Forelimb muscle (tissue), 1 donor: ENCODE measurements at places on chromosomes 3 and 15. TPM values are rescaled to one million over a fixed set of nuclear protein-coding genes. Genes with fewer than 3 reads are reported as not detected.

Gene C3orf49
- polyA plus RNA-seq = 0.22 TPM

DNA sequence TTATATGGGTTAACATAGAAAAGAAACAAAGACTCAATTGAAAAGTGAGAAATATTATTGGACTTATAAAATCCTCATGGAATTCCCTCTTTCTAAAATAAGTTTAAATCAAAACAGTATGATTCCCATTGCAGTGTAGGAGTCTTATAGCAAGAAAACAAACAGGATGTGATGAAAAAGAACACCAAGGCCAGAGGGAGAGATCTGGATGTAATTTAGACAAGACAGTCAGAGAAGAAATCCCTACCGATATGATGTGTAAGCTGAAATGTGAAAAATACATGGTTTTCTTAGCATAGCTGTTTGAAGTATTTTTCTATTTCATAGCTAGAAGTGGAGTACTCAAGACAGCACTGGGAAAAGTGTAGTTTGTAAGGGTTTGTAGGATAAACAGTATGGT, 521.5 kb downstream of the RSL24D1 start:
- DNase-seq = peak; percentile 53

GRCh38 chr3:66709532-66709931, 208.7 kb upstream of the LRIG1 start:
- no peak for DNase-seq

- DNase-seq = no peak
These were observed 47.9 kb downstream of the RNF13 start for GRCh38 chr3:149860881-149861280.

- no peak for DNase-seq
These were observed 2.2 kb upstream of the MASP1 start for GRCh38 chr3:187293516-187294430.

GRCh38 chr3:188244395-188244861, 90.5 kb downstream of the LPP start:
- no peak for DNase-seq

Gene ENTPD3
- polyA plus RNA-seq = 0.46 TPM

DNA sequence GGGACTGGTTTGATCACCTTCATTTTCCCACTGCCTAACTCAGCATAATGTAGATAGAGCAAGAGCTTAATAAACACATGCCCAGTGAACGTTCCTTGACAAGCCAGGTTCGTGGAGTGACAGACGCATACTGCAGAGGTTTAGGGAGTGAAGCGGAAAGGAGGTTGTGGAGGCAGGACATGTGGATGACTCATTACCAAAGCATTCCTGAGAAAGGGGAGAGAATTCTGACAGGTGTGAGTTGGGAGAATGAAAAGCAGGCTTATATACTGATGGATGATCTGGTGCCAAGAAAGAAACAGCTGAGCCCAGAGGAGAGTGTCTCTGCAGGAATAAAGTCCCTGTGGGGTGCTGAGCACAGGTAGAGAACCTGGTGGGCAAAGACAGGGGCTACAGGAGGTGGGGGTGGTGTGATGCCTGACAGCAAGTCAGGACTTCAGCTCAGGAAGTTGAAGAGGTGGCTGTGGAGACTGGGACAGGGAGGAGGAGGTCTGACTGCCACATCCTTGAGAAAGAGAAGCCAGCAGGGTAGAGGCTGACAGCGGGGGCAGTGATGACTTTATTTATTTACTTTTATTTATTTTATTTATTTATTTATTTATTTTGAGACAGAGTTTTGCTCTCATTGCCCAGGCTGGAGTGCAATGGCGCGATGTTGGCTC, 2.4 kb upstream of the RPL29 start:
- DNase-seq = no peak

DNA sequence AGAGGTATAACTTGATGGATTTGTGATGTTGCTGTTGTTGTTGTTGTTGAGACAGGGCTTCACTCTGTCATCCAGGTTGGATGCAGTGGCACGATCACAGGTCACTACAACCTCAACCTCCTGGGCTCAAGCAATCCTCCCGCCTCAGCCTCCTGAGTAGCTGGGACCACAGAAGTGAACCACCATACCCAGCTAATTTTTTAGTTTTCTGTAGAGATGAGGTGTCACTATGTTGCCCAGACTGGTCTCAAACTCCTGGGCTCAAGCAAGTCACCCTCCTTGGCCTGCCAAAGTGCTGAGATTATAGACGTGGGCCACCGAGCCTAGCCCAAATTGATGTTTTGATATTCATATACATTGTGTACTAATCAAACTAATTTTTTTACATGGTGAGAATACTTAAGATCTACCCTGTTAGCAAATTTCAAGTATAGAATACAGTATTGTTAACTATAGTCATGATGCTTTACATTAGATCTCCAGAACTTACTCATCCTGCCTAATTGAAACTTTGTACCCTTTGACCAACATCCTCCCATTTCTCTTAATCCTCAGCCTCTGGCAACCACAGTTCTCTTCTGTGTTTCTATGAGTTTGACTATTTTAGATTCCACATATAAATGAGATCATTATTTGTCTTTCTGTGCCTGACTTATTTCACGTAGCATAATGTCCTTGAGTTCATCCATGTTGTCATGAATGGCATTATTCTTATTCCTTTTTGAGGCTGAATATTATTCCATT, 23.2 kb downstream of the LMCD1 start:
- DNase-seq = no peak

Gene COL8A1
- polyA plus RNA-seq = 1.1 TPM

DNA sequence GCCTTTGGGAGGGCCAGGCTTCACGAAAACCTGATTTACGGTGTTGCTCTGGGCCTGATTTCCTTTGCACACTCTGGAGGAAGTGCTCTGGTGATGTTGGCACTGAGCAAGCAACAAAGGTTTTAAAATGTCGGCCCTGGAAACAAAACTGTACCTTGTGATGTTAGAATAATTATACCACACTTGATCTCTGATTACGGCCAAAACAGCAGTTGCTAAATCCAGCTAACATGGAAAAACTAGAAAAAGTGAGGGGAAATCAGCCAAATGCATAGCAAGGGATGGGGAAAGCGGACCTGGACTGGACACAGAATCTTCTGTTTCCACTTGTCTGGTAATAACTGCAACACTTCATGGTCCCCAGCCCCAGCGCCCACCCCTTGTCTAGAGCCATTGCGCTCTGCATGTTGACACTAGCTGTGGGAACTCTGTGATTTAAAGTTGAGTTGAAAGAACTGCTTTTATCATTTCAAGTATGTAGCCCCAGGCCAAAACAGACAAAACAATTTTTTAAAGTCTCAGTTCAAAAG, 120.1 kb downstream of the VGLL4 start:
- DNase-seq = no peak

DNA sequence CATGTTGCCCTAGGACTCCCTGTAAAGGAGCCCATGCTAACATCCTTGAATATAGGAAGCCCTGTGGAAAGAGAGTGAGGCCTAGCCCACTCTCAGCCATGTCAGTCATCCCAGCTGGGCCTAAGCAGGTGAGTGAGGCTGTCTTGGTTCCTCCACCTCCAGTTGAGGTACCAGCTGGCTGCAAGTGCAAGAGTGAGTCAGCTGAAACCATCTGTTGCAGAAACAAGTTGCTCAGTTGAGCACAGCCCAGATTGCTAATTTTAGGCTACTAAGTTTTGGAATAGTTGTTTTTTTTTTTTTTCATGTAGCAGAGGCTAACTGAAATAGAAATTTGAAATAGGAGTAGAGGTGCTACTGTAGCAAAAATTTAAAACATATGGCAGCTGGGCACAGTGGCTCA, 43.7 kb upstream of the ADPGK start:
- no peak for DNase-seq

Gene CD47
- polyA plus RNA-seq = 59.5 TPM

DNA sequence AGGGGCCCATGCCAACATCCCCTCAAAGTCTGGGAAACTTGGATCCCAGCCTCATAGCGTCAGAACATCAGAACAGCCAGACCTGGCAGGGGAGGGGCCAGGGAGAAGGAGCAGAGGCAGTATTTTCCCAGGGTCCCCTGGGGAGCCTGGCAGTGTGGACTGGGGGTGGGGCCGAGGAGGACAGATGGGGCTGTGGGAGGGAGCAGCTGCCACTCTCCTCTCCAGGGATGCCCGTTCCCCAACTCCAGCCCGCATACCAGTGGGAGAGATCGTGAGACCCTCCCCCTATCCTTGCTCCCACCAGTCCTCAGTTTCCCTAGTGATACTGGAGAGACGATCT, 6.5 kb upstream of the DNAJB8 start:
- no peak for DNase-seq

- no peak for DNase-seq
These were observed 8.2 kb upstream of the ESYT3 start for GRCh38 chr3:138426211-138426610.

- peak; percentile 62 for DNase-seq
These were observed 251.0 kb upstream of the P2RY1 start for GRCh38 chr3:152583963-152584362.

GRCh38 chr3:196356556-196356955, 18.4 kb upstream of the TM4SF19 start:
- no peak for DNase-seq

Gene LSAMP
- 4.5 TPM for polyA plus RNA-seq

Gene CAPN3
- 495 TPM for polyA plus RNA-seq

GRCh38 chr3:123700791-123701722, 116.2 kb upstream of the HACD2 start:
- DNase-seq = no peak

DNA sequence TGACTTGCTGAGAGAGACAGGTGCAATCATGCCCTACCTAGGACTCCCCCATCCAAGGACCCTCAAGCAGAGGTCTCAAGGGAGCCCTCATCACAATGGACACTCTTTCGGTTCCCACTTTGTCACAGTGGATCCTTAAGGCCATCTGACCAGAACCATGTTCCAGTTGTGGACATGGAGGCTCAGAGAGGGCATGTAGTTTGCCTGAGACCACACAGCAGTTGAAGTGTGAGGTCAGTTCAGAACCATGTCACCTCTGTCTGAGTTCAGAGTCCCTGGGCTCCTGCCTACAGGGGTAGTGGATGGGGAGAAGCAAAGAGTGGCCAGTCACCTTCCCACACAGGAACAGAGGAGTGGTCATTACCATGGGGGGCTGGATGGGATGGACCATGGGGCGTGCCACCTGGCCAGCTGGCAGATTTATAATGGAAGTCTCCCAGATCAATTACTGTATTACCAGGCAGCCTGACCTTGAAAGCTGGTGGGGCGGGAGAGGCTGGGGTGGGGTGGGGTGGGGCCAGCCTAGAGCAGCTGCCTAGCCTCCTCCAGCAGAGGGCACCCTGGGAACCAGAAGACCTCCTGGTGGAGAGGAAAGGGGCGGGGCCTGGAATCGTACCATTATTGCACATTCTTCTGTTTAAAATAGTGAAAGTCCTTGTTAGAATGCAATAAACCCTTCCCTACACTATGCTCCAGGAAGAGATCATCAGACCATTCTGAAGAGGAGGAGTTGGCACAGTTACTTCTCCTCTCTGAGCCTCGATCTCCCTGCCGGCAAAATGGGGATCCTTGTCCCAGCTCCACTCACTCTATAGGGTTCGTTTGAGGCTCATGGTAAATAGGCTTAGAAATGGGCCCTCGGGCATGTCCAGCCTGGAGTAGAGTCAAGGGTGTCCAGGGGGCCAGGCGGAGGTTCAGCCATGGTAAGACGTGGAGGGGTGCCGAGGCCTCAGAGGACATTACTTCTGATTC, 26.9 kb upstream of the LINGO1 start:
- no peak for DNase-seq

Gene DOCK3
- polyA plus RNA-seq = 0.15 TPM

- no peak for DNase-seq
These were observed 39.7 kb upstream of the VEPH1 start for GRCh38 chr3:157542711-157543500.

Gene MAGEL2
- 19.6 TPM for polyA plus RNA-seq

Gene RTP3
- 0.14 TPM for polyA plus RNA-seq

- no peak for DNase-seq
These were observed 30.1 kb downstream of the MAP1A start for GRCh38 chr15:43547539-43547938.
